ENCODE measurements at places on chromosomes 7 and 10.

DNA sequence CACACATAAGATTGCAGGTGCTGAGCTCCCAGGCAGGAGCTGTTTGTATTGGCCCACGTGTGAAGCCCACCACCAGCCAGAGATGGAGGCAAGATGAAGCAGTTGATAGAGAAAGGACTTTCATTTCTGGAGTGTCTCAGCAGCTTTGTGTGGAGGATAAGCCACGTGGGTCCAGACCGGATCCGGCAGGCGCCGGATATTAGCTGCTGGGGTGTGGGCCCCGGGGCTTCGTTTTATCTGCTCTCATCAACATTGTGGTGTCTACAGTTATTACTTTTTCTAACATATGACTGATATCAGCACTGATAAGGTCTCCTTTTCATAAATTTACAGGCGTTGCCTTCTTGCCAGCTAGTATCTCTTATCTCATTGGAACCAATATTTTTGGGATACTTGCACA, 25.5 kb downstream of the SLC18A2 start:
- no peak for DNase-seq

DNA sequence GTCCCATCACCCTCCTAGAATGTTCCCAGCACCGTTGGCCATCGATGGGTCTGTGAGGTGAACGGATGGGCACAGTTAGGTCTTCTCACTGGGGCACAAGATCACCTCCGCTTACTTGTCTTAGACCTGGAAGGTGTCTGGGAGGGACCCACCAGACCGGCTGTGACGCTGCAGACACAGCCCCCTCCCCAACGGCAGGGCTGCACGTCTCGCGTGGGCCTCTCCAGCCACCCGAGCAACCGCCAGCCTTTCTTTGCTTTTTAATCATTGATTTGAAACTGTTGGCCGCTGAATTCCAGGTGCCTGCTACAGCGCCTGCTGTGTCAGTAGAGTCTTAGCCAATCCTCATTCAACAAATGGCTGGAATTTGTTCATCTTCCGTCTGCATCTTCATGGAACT, 90.4 kb downstream of the DYNC2I1 start:
- no peak for DNase-seq

DNA sequence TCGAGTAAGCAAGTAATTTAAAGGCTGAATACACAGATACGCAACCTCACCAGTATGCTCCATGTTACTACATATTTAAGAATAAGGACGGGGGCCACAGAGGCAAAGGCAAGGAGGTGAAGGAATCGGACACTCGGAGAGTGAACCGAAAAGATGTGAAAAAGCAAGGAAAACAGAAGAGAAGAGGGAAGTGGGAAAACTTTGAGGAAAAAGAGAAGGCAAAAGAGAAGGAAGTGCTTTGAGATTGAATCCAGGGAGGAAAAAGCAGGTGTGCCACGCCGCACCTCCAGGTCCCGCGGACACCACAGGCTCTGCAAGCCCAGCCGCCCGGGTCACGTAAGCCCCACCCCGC, 367 bp upstream of the AVL9 start:
- no peak for DNase-seq

DNA sequence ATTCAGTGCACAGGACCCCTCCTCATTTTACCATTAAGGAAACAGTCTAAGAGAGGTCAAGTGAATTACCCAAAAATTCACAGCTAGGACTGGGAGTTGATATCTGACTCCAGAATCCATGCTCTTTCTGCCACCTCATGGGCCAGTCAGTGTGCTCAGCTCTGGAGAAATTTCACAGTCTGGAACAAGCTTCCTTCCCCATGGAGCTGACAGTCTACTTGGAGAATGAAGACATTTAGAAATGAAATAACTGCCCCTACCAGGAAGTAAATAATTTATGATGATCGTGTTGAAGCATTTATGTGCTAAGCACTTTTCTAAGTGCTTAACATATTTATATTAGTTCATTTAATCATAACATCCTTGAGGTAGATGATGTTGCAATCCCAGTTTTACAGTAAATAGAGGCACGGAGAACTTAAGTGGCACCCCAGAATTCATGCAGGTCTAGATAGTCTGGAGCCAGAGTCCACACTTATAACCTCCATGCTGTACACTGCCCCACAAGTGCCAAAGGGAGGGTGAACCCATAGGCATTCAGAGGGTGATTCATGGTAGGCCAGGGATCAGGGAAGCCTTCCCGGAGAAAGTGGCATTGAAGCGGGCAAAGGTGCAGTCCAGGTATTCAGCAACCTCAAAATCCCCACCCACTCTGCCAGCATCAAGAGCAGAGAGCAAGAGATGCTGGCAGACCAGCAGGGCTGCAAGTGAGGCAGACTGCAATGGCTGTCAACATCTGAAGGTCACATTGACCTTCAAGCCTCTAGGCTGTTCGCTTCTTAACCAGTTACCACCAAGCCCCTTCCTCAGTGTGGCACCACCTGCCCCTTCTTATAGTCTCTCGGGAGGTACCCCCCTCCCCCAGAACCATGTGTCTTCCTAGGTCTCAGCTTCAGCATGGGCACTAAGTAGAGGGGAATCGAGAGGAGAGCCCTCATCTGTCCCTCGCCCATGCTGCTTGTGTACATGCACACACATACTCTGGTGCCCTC, 38.4 kb upstream of the LRRC4 start:
- no peak for DNase-seq

- no peak for DNase-seq
Observed at GRCh38 chr10:65675236-65675635, 1250.6 kb upstream of the LRRTM3 start.

DNA sequence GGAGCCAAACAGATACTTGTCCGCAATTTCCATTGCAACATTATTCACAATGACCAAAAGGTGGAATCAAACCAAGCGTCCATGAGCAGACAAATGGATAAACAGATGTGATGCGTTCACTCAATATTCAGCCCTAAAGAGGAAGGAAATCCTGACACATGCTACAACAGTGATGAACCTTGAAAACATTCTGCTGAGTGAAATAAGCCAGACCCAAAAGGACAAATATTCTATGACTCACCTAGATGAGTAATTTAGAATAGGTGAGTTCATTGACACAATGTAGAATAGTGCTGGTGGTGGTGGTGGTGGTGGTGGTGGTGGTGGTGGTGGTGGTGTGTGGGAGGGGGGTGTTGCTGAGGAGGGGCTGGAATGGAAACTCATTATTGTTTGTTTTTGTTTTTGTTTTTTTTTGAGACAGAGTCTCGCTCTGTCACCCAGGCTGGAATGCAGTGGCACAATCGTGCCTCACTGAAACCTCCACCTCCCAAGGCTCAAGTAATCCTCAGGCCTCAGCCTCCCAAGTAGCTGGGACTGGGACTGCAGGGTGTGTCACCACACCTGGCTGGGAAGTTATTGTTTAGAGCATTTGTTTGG, 28.6 kb downstream of the SMKR1 start:
- no peak for DNase-seq

DNA sequence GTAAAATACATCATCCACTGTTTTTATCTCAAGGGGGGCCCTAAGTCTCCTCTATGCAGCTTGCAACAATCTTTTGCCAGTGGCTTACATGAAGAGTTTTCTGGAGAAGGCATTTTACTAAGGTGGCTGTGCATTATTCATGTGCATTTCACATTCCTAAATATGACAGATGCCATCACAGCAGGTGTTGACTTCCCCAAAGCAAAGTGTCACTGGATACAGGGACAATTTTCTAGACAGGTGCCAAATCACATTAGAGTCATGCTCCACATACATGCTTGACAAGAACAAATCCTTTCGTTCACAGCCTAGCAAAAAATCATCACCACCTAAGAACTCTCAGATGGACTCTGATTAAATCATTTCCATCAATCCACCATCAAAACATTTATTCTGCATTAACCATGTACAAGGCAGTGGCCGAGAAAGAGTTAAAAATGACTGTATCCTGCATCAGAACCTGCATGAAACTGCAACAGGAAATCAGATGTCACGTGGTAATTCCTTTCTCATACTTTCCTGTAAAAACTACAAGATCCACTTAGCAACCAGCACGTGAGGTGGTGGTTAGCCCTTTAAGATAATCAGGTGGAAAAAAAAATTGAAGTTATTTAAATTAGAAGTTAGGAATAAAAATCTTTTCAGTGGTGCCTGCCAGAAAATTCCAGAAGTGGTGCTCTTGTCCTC, 88.2 kb upstream of the AFAP1L2 start:
- no peak for DNase-seq
